ENCODE measurements at places on chromosomes 4 and X.
A peak's percentile ranks its signal among the peaks of the same experiment; 100 is the strongest.

GRCh38 chrX:45850775-45851433 lies 650.2 kb upstream of the DIPK2B start:
- no peak for DNase-seq

GRCh38 chrX:41935832-41936231 lies 12.5 kb upstream of the CASK start:
- DNase-seq = no peak

DNA sequence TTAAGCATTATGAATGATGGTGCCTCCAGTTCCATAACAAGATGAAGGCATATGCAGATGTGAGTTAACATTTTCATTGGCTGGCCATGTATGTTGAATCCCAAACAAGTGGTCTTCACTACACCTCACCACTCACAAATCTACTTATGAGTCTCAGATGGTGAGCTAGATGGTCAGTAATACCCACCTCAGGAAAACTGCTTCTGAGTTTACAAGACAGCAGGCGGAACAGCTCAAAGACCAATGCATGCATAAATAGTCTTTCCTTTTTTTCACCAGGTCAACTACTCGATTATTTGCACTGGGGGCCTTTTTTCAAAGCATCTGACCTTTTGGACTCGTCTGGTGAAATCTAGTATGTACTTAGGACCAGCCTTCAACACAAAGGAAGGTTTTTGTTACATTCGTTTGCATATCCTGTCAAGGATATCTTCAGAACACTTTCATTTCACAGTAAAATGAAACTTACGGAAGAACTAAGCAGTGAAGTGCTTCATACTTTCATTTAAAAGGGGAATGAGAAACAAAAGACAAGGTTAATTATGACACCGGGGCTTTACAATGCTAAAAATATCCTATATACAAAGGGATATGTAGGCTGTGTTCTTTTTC lies 23.1 kb upstream of the TLR7 start:
- no peak for DNase-seq

DNA sequence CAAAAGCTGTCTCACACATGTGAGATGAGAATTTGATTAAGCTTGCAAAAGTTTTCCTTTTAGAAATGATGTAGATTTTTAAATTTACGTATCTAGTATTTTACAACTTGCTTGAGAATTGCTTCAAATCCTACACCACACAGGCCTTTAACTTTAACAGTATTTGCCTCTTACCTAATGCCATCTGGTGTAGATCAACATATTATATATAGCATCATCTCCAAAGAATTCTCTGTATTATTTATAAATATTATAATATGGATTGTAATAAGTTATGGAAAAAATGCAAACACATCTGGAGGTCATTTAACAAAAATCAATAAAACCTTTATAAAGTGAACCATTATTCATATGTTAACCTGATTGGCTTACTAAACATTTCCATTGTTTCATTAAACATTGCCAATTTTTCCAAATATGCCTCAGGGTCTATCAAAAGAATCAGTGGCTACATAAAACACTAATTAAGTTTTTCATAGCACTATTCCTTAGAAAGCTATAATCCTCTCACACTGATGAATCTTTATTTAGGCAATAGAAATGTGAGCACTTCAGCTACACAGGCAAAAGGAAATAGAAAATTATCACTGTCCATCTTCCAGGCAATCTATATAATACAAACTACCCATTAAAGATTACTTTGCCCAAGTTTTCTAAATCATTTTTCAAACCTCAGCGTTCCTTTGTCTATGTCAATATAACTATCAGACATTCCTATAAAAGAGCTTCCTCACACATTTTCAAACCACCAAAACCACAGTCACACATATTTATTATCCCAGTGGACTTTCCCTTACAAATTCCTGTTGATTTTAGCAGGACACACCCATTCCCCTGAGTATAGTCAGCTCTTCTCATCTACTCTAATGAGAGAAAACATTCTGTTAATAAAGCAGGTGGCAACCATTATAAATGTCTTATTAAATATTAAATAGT lies 83.5 kb upstream of the INTU start:
- DNase-seq = no peak

- no peak for DNase-seq
These were observed 73.0 kb downstream of the DHRSX start for GRCh38 chrX:2427737-2428136.

DNA sequence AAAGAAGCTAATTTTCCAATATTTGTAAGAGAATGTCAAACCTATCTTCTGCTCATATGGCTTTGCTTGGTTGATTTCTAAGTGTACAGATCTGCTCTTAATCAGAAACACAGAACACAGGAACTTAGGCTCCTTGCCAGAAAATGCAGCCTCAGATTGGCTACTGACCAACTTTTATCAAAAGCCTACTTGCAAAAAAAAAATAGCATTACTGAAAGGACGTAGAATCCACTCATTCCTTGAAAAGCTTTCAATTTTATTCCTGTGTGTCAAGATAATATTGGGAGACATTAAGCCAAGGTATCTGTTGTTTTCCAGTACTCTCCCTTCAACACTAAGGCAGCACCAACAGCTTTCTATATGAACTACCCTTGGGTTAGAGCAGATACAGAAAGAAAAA lies 127.6 kb upstream of the INTU start:
- DNase-seq = no peak

DNA sequence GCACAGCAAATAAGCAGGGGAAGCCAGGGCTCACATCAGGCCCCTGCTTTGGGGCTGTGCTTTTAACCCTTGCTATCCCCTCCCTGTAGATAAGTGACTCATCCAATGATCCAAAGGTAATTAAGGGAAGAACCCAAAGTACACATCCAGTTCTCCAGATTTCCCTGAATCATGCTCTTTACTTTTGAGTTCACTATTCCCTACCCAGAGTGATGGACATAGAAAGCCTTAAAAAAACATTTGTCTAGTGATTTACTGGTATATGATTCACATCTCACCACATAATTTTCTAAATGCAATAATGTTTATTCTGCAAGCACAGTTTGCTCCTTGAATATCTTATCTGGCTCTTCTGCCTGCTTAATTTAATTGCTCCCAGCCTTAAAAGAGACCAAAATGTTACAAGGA lies 136.2 kb downstream of the PPP3CA start:
- no peak for DNase-seq

DNA sequence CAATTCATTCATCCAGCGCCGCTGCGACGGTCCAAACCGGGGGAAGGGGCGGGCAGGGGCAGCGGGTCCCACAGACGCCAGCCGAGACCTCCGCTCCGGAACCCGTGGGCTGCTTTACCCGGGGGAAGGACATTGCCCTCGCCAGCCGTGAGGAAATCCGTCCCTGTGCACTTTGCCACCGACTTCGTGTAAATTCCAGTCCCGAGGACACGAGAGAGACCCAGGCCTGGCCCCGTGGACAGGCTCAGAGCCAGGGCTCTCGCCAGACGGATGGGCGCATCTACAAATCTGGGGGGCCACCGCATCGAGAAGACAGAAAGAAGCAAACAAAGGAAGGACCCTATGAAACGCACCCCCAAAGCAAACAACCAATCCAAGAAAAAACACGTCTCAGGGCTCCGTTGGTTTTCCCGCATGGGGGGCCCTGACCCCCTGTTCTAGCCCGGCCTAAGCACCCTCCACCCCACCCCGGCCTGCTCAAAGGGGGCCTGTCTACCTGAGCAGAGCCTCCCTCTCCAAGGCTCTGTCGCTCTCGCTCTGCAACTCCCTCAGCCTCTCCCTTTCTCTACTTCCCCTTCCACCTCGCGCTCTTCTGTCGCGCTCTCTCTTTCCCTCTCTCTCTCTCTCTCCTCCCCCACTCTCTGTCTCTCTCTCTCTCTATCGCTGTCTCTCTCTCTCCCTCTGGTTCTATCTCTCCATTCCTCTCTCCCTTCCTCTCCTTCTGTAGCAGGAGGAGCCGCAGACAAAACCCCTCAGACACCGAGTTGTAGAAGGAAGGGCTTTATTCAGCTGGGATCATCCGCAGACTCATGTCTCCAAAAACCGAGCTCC lies 11.3 kb downstream of the FRG2 start:
- DNase-seq = no peak

DNA sequence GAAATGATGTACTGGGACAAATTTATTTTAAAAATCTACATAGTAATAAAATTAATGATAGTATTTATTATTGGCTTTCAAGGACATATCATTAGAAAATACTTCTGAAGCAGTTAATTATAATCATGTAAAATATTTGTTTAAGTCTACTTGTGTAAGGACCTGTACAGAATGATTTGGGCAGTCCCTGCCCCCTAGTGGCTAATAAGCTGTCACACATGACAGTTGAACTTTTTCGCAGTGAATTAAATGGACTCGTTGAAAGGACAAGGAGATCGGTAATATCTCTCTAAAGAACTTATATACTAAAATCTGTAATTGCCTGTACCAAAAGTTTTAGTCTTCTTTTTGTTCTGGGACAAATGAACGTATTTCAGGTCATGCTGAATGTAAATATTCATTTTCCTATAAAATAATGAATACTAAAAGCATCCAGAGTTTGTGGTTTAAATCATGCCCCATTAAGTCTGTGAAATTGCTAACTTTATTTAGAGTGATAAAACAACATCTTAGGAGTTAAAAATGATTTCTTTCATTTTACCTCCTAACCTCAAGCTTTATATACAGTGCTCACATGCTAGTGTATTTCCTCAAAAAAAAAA lies 13.6 kb downstream of the EXOC1 start:
- DNase-seq = no peak

DNA sequence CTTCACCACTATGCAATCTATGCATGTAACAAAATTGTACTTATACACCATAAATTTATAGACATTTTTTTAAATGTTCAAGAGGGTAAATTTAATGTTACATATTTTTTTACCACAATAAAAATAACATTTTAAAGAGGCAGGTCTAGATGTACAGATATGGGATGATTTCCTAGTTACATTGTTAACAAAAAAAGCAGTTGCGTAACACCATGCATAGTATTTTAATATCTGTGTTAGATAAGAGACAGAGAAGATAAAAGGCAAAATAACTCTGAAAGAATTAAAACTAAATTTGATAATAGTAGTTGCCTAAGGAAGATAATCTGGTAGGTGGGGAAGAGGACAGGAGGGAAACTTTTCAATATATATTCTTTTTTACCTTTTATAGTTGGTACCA lies 9.1 kb upstream of the ATRX start:
- DNase-seq = no peak

- DNase-seq = no peak
These were observed 4.7 kb upstream of the SRPK3 start for GRCh38 chrX:153776120-153776599.

DNA sequence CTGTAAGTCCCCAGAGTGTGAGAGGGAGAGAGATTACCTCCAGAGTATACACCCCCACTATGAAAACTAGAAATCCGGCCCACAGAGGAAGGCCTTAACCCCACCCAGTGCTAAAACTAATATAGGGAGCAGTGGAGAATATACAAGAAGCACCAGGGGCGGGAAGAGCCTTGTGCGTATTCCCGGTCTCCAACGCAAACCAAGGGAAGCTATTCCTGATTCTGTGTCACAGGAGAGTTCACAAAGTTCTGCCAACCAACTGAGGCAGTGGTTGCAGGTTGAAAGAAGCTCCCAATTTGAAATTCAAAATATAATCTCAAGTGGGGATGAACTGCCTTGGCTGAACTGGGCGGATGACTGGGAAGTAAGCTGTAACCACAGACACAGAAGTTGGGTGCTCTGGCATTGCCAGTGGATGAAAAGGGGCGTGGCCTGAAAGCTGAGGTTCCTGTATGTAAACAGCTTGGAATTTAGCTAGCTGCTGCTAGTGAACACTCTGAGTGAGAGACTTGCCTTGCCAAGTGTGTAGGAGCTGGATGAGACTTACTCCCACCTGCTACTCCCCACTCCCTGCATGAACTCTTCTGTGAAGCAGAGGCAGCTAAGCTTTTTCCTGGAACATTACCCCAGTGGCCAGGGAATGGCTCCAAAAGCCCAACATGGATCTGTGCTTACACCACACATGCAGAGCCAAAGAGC lies 32.7 kb downstream of the ELF2 start:
- DNase-seq = no peak

GRCh38 chrX:118392716-118393115 lies 46.8 kb downstream of the WDR44 start:
- DNase-seq = no peak

- no peak for DNase-seq
These were observed 287.8 kb downstream of the ZNF674 start for GRCh38 chrX:46257451-46257879.

GRCh38 chr4:156901871-156902270 lies 69.7 kb downstream of the PDGFC start:
- DNase-seq = no peak

- no peak for DNase-seq
These were observed 58.1 kb upstream of the BCOR start for GRCh38 chrX:40155589-40156469.

DNA sequence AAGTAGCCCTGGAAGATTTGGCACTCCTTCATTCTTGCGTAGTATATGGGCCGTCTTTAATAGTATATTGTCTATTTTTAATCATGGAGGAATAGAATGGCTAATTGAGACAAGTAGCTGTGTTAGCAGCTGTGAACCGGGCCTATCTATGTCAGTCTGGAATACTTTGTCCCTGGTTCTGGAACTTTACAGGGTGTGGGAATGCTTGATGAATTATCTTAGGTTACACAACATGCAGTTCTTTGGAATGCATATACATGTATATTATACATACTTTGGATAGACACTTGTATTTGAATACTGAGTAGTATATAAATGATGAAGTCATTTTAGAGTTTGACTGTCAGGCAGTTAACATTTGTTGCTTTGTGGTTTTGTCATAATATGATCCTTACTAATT lies 37.4 kb downstream of the PDLIM5 start:
- DNase-seq = no peak

- peak; percentile 65 for DNase-seq
These were observed 29.2 kb upstream of the ASMTL start for GRCh38 chrX:1481636-1482529.

GRCh38 chrX:11363069-11363594 lies 69.9 kb downstream of the AMELX start:
- no peak for DNase-seq

- no peak for DNase-seq
These were observed 39.9 kb upstream of the NFXL1 start for GRCh38 chr4:47954245-47954644.

DNA sequence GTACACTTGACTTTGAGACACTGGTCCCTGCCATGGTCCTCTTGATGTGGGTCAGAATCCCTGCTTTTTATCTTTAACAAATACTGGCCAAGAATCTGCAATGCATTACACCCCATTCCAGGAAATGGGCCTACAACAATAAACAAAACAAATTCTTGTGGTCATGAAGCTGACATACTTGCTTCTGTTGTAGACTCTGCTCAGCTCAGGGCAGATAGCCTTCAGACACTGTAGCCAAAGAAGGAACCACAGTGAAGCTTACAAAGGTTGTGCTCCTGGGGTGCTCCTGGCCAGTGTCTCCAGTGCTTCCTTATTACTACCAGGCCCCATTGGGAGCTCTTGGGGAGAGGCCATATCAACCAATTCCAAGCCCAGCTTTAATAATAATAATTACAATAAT lies 21.8 kb downstream of the KIAA1210 start:
- no peak for DNase-seq

GRCh38 chr4:25245181-25245580 lies 11.3 kb downstream of the PI4K2B start:
- no peak for DNase-seq

DNA sequence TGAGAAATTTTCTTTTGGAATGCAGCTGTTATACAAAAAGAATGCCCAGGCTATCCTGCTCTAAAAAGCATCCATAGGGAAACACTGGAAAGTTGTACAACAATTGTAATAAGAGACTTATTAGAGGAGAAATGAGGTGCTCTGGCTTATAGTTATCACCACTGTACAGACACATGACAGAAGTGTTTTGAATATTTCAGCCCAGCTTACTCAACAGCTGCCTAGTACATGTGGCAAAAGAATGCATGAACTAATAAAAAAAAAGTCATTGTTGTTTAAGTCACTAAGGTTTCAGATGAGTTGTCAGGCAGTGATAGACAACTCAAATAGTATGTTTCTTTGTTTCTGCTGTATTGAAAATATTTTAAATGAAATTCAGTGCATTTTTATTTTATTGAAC lies 307.7 kb downstream of the GPM6A start:
- DNase-seq = no peak
